ENCODE measurements at places on chromosomes 12 and 14.

DNA sequence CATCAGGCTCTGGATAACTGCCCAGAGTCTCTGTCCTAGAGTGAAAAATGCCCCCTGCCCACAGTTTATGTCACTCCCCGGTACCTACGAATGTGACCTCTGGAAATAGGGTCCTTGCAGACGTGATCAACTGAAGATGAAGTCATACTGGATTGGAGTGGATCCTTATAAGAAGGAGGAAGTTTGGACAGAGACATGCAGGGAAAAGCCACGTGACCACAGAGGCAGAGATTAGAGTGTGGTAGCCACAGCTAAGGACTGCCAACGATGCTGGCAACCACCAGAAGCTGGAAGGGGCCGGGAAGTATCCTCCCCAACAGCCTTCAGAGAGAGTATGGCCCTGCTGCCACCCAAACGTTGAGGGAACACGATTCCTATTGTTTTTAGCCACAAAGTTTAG lies 101.2 kb upstream of the NCOR2 start:
- DNase-seq, result peak; percentile 55

DNA sequence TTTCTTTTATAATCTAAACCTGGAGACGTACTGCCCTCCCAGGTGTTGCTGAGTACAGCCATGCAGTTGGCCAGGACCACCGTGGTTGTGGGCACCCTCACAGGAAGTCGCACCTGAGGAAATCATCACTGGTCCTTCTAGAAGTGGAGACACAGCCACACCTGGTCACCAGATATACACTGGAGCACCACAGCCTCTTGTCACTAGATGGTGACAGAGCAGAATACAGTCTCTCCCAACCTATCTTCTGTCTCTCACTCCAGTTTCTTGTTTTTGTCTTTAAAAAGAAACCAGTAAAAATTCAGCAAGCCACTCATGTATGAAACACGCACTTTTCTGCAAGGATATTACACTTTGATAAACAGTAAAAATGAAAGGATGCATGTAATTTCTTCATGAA lies 43.1 kb upstream of the GPHB5 start:
- no peak for DNase-seq

GRCh38 chr14:89098254-89098653 lies 273.8 kb downstream of the TTC8 start:
- no peak for DNase-seq

- DNase-seq, result no peak
Measured at GRCh38 chr12:93221841-93222240, 155.9 kb upstream of the NUDT4 start.

- DNase-seq, result no peak
Measured at GRCh38 chr14:54680651-54681050, 113.7 kb downstream of the SAMD4A start.

DNA sequence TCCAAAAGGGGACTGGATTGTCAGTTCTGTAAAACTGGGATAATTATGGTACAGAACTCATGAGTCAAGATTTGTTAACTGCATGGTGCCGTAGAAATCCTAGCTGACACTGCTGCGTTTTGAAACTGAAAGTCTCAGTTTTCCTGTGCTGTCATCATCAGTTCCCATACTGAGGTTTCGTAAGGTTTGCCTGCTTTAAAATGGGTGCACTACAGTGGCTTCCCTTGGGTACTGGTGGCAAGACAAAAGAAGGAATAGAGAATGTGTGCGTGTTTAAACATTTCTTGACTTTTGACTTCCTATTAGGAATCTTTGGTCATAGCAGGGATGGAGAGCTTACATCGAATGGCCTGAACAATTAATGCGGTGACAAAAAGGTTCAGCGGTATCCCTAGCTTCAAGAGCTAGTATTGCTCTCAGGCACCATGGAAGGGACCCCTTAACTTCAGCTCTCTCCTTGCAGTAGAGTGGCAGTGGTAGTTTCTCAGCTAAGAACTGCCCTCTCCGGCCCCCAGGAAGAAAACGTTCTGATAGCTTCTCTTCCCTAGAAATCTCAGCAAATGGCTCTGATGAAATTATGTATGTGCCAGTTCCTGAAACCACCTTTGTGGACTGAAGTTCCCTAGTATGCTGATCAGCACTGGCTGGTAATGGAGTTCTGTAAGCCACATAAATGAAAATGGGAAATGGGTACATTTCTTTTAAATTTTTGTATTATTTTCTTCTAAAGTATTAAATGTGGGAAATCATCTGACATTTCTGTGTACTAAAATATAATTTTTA lies 28.9 kb downstream of the ANO6 start:
- peak; percentile 94 for DNase-seq

- DNase-seq, result no peak
Measured at GRCh38 chr12:27032679-27033078, 10.3 kb downstream of the MED21 start.

DNA sequence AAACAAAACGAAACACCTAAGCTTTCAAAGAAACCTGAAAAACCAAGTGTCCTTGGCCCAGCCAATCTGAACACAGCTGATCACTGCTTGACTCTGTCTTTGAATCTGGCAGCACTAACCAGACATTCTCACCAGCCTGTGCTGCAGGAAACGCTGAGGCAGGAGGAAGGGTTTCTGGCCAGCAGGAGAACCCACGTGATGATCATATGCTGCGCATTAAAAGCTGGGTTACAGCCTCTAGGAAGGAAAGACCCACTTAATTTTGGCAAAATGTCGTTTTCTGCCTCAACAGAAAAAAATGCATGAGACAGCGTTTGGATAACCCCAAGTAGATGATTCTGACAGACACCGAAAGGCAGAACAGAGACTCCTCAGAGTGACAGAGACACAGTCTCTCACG lies 9.8 kb downstream of the APPL2 start:
- peak; percentile 61 for DNase-seq

DNA sequence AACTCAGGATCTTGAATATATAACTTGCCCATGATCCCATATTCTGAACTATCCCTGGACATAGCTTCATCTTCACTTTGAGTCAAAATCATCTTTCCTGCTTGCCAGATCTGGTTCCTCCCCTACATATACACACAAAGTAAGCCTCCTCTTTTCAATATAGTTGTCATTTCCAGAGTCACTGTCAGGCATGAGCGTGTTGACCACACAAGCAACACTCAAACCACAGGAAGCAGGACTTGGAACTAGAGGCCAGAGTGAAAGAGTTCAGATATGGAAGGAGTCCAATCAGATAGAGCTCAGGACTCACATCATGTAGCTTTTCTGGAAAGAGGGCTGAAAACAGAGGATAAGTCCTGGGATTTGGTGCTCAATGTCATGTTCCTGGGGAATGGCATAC lies 1140.6 kb downstream of the BCL11B start:
- no peak for DNase-seq

- DNase-seq, result no peak
Measured at GRCh38 chr14:77950371-77951063, 150.6 kb downstream of the ADCK1 start.

- no peak for DNase-seq
Measured at GRCh38 chr12:103952497-103952896, 13.2 kb upstream of the TDG start.
